HL-60 (cell line): ENCODE measurements at places on chromosomes 2 and 18.

DNA sequence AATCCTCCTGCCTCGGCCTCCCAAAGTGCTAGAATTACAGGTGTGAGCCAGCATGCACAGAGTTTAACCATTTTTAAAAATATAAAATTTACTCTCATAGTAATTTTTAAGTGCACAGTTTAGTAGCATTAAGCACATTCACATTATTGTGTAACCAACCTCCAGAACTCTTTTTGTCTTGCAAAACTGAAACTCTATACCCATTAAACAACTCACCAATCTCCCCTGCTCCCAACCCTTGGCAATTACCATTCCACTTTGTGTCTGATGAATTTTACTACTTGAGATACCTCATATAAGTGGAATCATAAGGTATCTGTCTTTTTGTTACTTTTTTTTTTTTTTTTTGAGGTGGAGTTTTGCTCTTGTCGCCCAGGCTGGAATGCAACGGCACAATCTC lies 112.5 kb downstream of the BMPR2 start:
- no peak for DNase-seq

DNA sequence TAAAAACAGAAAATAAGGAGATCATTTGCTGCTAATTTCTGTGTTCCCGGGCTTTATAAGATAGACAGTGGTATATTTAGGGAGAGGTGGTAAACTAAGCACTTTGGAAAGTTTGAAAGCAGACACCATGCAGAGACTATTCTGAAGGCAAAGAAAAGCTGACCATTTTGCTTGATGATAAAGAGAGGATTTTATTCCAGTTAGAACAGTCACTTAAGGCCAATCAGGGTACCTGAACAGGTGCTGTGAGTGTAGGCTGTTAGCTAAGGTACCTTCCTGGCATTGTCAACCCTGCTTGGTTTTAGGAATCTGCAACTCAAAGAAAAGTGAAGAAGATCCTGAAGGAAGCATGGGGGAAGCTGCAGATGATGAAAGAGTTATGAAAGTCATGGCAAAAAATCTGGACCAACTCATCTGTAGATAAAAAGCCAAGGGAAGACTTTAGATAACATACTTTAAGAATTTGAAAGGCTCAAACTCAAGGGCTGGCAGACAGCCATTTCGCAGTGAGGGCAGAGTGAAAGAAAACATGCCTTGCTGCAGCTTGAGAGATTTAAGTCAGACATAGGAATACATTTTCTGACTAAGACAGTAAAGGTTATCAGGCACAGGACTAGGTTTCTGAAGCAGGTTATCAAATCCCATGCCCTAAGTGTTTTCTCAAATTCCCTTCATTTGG lies 80.1 kb upstream of the ARL5A start:
- no peak for DNase-seq

DNA sequence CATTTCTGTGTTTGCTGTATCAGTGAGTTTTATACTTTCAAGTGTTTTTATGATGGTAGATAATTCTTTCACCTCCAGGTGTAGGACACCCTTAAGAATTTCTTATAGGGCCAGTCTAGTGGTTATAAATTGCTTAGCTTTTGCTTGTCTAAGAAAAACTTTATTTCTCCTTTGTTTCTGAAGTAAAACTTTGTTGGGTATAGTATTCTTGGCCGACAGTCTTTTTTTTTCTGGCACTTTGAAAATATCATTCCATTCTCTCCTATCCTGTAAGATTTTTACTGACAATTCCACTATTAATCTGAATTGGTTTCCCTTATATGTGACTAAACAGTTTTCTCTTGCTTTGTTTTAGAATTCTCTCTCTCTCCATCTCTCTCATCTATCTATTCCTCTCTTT lies 118.7 kb upstream of the LRRTM4 start:
- no peak for DNase-seq

GRCh38 chr2:147758821-147759220 lies 86.0 kb upstream of the ACVR2A start:
- no peak for DNase-seq

GRCh38 chr2:50491541-50492476 lies 540.1 kb downstream of the NRXN1 start:
- no peak for DNase-seq

DNA sequence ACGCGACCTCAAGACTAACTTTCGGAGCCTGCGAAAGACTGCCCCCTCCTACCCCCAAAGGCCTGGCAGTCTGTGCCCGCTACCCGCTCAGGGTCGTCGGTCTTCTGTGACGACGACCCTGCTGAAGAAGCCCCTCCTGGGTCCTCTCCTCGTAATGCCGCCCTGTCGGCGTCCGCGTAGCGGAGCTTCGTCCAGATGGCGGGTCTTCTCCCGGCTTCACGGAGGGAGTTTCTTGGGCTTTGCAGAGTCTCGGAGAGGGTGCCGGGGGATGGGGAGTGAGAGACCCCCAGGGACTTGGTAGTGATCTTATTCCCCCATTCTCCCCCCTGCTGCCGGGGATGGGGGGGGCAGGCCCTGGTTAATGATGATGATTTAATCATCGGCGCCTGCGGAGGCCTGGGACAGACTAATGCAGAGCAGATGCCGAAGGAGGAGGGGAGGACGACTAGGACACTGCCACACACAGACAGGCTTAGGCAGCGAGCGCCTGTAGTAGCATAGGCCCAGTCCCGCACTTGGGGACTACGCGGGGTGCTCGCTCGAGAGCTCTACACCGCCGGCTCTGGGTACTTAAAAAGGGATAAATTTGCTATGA lies 528 bp upstream of the PCGF1 start:
- DNase-seq: no peak

- DNase-seq: no peak
These were observed 266.5 kb downstream of the PTGR3 start for GRCh38 chr18:74942319-74942910.
